Neural crest cell (in vitro differentiated cells): ENCODE measurements at places on chromosomes 3 and 15. TPM values are rescaled to one million over a fixed set of nuclear protein-coding genes. Genes with fewer than 3 reads are reported as not detected.

DNA sequence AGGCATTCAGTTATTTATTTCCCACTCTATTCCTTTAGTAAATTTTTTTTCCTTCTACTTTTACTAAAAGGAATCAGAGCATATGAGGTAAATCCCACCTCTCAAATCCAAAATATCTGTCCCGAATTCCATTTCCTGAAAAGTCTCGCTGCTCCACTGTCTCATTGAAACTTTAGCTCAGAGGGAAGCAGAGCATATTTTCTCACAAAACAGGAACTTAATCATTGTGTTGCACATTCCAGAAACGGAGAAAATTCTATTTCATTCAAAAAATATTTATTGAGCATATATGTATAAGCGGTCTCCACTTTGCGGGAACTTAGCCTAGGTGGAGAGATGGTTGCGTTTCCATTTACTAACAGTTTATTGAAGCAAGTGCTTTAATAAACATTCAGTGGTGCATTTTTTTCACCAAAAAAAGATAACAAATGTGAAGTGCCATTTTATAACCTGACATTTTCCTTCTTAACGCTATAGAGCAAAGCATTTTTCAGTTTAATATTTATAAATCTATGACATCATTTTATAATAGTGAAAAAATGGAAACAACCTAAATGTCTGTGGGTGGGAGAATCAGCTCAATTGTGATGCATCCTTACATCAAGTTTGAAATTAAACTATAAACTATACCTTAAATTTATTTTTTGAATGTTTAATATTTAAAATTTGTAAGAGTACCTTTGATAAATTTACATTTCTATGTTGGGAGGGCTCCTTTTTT, 67.2 kb upstream of the CSTA start:
- no peak for DNase-seq
- H3K27me3 ChIP-seq: peaks cover 15% of the 10 kb centered on the region
- no peak overlapping the region for H3K27ac ChIP-seq
- no peaks in the 10 kb centered on the region for H3K36me3 ChIP-seq
- H3K4me1 ChIP-seq: peaks cover 7% of the 10 kb centered on the region

The GRM2 gene
- 6.6 and 8.3 TPM in 2 replicates for total RNA-seq

- H3K36me3 ChIP-seq: no peaks in the 10 kb centered on the region
- peaks cover 4% of the 10 kb centered on the region for H3K4me1 ChIP-seq
- no peak overlapping the region for H3K27ac ChIP-seq
These were observed 524.5 kb downstream of the SHQ1 start for GRCh38 chr3:72323773-72324172.

The CFAP20DC gene
- total RNA-seq: 10.4 and 12.8 TPM in 2 replicates

GRCh38 chr3:154180836-154181691, 59.9 kb downstream of the ARHGEF26 start:
- H3K27me3 ChIP-seq: no peaks in the 10 kb centered on the region
- H3K36me3 ChIP-seq: peaks cover 8% of the 10 kb centered on the region
- no peak overlapping the region for H3K27ac ChIP-seq
- H3K4me1 ChIP-seq: peaks cover 28% of the 10 kb centered on the region
- no peak overlapping the region for H3K4me3 ChIP-seq

DNA sequence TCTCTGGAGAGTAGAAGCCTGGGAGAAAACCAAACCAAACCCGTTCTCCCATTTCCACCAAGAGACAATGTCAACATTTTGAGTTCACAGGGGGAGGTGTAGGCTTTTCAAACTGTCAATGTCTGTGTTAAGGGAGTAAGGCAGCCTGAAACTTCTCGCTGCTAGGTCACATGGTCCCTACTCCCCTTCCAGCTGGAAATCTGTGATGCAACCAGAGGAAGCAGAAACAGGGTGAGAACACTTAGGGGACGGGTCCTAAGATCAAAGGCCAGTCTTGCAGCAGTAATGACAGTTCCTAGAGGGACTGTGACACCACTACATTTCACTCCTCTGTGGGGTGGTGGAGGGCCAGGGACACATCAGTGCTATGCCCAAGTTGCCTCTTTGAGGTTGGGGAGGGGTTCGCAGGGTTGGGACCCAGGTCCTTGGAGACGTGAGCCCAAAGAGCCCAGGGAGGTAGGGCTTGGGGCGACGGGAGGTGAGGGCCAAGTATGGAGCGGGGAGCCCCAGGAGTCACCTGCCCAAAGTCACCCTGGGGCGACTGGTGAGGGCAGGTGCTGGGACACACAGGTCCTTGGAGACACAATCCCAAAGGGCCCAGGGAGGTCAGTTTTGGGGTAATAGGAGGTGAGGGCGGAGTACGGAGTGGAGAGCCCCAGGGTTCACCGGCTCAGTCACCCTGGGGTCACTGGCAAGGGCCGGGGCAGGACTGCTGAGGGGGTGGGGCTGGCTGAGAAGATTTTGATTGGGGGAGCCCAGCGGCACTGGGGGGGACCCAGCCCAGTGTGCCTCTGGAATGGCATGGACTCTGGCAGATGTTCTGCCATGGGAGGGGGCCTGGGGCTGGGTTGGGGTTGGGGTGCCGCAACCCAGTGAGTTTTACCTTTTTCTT, 582 bp downstream of the GOLGA6L2 start:
- DNase-seq: no peak
- no peaks in the 10 kb centered on the region for H3K36me3 ChIP-seq
- H3K4me3 ChIP-seq: no peak overlapping the region
- H3K27ac ChIP-seq: no peak overlapping the region
- H3K4me1 ChIP-seq: no peaks in the 10 kb centered on the region

DNA sequence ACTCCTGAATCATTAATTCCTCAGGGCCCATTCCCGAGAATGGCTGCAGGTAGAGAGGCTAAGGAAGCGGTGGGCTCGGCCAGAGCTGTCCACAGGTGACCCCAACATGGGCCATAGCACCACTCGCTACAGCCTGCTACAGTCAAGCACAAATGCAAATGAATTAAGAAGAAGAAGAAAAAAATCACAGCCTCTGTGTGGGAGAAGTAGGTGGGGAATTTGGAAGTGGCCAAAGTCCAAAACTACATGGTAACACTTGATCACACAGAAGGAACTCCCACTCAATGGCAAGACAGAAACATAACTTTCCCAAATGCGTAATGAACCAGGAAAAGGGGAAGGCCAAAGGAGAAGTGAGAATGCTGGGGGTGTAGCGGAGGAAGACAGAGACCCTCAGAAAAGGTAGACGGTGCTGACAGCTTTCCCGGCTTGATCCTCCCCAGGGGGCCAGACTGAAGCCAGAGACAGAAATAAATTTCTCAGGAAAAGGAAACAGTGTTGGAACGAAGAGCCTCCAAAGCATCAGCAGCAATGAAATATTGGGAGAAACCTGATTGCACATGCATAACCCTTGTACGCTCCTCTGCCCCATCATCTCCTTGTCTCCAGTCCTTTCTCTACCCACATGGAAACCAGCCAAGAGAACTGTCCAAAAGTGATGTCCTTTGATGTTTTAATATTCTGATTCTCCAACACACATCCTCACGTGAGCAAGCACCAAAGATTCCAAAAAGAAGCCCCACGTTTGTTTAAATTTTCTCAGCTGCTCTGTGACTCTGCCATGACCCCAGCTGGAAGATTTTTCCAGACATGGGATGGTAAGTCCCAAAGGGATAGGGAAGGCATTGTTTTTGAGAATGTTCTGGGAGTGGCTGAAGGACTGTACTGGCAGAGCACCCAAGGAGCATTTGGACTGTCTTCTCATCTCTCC, 107.6 kb downstream of the OXNAD1 start:
- H3K36me3 ChIP-seq: no peaks in the 10 kb centered on the region
- H3K27me3 ChIP-seq: no peaks in the 10 kb centered on the region
- H3K4me1 ChIP-seq: peaks cover 5% of the 10 kb centered on the region

DNA sequence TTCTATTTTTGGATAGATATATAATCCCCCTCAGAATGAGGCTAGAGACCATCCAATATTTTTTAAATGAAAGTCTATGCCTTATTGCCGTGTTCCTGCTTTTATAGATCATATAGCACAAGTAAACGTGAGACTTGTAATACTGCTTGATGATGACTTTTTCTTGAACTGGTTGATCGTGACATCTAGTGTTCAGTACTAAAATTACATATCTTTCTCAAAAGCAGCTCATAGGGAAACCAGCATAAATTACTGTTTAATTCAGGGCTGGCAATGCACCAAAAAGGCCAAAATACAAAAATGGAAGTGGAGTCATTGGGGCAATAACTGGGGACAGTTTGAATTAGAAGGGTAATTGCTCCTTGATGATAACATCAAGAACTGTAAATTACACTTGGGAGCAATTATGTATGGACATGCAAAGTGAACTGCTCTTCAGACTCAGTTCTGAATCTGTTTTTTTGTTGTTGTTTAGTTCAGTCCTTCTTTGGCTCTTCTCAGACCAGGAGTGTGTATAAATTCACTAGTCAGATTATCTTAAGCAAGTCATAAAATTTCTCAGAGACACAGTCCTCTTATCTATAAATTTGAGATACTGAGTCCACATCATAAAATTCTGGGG, 325.3 kb downstream of the THSD4 start:
- no peak overlapping the region for H3K27ac ChIP-seq
- no peaks in the 10 kb centered on the region for H3K4me1 ChIP-seq
- no peak for DNase-seq
- H3K36me3 ChIP-seq: no peaks in the 10 kb centered on the region

The TEX55 gene
- total RNA-seq: not detected in 2 replicates

The SPTBN5 gene
- 0.77 and 1.1 TPM in 2 replicates for total RNA-seq

The CDCP1 gene
- not detected in 2 replicates for total RNA-seq

DNA sequence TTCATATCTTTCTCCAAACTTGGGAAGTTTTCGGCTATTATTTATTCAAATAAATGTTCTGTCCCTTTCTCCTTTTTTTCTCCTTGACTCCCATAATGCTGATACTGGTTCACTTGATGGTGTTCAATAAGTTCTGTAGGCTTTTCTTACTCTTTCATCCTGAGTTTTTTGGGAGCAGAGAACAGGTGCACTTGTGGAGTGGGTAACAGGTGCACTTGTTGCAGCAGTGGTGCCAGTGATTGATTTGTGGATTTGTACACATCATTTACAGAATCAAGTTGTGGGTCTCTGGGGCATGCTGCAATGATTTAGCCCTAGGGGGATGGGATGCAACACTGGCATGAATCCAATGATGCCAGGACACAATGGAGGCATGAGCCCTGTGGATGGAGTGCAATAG, 14.8 kb upstream of the OR5H1 start:
- H3K4me3 ChIP-seq: no peak overlapping the region
- no peak overlapping the region for H3K27ac ChIP-seq
- DNase-seq: no peak
- no peaks in the 10 kb centered on the region for H3K36me3 ChIP-seq
- no peaks in the 10 kb centered on the region for H3K4me1 ChIP-seq
- no peaks in the 10 kb centered on the region for H3K27me3 ChIP-seq

The TNNC1 gene
- total RNA-seq: 0.45 TPM in 1 of 2 replicates, not detected in the other

DNA sequence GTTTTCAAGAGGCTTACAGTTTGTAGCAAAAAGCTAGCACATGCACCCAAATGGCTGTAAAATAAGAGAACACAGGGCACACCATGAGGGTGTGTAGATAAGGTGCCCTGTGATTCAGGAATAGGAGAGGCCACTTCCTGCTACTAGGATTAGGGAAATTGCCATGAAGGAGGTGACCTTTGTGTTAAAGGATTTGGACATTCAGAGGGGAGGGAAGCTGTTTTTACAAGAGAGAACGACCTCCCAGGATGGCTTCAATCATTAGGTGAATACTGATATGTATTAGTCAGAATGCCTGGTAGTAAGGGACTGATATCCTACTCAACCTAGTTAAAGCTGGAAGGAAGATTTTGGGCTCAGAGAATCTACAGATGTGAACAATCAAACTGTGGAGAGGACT, 35.7 kb upstream of the ABHD17C start:
- H3K36me3 ChIP-seq: no peaks in the 10 kb centered on the region
- no peaks in the 10 kb centered on the region for H3K4me1 ChIP-seq
- H3K27ac ChIP-seq: no peak overlapping the region
- no peak overlapping the region for H3K4me3 ChIP-seq
- H3K27me3 ChIP-seq: peaks cover 12% of the 10 kb centered on the region
- no peak for DNase-seq

- no peaks in the 10 kb centered on the region for H3K4me1 ChIP-seq
- no peaks in the 10 kb centered on the region for H3K36me3 ChIP-seq
- DNase-seq: no peak
- H3K27me3 ChIP-seq: no peaks in the 10 kb centered on the region
These were observed 102.2 kb downstream of the CTNNB1 start for GRCh38 chr3:41301548-41301947.

The PLS1 gene
- total RNA-seq: 5.6 and 5.7 TPM in 2 replicates

DNA sequence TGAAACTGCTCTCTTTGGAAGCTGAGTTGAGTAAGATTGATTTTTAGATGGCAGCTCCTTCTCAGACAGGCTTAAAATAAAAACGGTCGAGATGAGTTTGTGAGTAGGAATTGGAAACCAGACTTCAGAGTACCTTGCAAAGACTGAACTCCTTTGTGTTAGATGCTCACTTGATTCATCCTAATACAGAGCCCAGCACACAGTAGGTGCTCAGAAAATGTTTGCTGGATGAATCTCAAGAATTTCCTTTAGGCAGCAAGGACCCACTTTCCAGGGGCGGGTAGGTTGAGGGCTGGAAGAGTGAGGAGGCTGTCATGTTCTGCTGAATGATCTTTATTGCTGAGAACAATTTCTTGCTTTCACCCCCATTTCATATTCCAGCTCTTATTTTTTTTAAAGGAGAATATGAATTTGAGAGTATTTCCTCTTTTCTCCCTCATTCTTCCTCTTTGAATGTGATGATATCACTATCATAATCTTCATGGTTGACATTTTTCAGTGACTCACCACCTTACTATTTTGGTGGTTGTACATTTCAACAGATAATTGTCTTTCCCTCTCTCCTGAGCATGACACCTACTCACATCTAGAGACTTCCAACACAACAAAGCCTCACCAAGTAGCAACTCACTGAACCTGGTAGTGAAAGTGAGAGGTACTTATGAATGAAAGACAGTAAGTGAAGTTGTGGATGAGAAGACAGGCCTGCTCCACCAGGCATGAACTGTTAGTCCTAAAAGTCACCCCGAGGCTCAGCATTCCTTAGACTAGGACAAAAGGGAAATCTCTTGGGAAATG, 113.3 kb downstream of the PDCD6IP start:
- peaks cover 15% of the 10 kb centered on the region for H3K4me1 ChIP-seq
- no peak for DNase-seq
- H3K36me3 ChIP-seq: no peaks in the 10 kb centered on the region
- no peak overlapping the region for H3K4me3 ChIP-seq

DNA sequence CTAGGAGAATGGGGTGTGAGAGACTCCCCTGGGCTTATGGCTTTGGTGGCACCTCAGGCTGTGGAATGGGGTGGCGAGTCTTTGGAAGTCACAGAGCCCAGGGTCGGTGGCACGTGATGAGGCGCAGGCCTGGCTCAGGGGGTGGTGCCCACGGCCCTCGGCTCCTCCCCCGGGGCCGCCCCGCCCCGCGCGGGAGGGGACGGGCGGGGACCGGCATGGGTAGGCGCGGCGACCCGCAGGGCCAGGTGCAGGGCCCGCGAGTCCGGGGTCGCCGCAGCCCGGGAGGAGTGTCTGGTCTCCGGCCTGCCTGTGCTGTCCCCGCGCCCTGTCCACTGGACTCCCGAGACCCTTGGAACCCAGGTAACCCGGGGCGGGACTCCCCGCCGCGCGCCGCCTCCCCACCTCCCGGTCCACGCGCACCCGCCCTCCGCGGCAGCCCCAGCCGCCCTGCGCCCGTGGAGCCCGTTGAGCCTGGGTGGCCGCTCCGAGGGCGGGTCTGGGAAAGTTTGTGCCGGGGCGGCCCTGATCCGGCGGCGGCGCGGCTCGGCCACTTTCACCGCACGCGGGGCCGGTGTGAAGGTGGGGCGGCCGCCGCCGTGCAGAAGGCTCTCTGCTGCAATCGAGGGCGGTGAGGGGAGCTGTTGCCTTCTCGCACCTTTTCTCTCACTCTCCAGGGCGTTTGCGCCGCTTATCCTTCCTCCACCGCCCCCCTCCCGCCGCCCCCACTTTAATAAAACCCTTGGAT, at the start of gene PAQR5:
TSS of gene PAQR5 (plus strand) at position 216 of the 745 bp plus-strand sequence. CDS start 61,169 bp downstream, outside the sequence.
- no peaks in the 10 kb centered on the region for H3K4me1 ChIP-seq
- no peaks in the 10 kb centered on the region for H3K36me3 ChIP-seq
- H3K4me3 ChIP-seq: peak within 1 kb of the TSS; percentile 53

The GTF2E1 gene
- total RNA-seq: 32.7 and 34.3 TPM in 2 replicates
